Mesenteric fat pad (tissue), 1 donor: ENCODE measurements at places on chromosomes 1 and 21. TPM values are rescaled to one million over a fixed set of nuclear protein-coding genes. Genes with fewer than 3 reads are reported as not detected.

Gene ICOSLG
- total RNA-seq, result 6.0 TPM

Gene PWP2
- total RNA-seq, result 3.6 TPM

Gene OTUD7B
- total RNA-seq, result 36.6 TPM

Gene VSIG8
- not detected for total RNA-seq

Gene LYSMD1
- total RNA-seq, result 5.3 TPM

Gene ASPM
- total RNA-seq, result 0.10 TPM

Gene OR2T29
- total RNA-seq, result not detected

Gene CLDN14
- total RNA-seq, result not detected

Gene HRNR
- not detected for total RNA-seq

Gene KLHDC8A
- not detected for total RNA-seq

DNA sequence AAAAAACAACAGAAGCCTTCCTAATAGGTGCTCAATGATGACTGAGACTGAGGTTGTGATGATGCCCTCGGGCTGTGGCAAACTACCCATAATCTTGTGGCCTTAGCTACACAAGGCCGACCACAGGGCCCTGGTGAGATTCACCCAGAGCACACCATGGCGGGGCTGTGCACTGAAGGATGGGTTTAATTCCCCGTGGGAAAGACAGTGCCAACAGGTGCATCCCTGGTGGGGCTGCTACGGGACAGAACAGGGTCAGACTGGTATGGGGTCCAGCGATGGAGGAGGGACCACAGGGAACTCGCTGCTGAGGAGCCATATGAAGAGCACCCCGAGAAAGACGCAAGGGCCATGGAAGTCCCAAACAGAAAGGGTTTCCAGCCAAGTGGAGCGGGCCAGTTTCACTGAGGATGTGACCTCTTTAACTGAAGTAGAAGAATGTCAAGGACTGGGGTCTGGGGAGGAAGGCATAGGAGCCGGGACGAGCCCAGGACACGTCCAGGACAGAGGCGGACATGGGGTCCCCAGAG, 21.3 kb downstream of the PRDM15 start:
- no peak for DNase-seq

DNA sequence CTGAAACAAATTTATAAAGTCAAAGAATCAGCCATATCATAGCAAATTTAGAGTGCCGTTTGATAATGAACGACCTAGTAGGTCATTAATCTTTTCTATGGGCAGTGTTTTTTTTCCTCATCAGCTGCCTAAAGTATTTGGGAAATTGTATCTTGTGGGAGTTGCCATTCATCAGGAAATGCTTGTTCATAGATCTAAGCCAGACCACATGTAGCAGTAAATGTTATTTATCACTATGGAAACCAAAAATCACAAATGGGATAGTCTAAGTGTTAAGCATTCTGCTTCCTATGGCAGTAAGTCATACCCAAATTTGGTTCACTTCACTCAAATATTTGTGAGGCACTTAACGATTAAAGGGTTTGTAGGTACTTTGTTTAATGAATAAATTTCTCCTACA, 52.9 kb downstream of the LRRC8D start:
- no peak for DNase-seq

GRCh38 chr1:236159704-236160539, 17.6 kb downstream of the GPR137B start:
- no peak for DNase-seq

- no peak for DNase-seq
Observed at GRCh38 chr1:17188889-17189631, 15.9 kb upstream of the PADI1 start.

GRCh38 chr1:75053207-75053606, 81.0 kb upstream of the LHX8 start:
- DNase-seq, result no peak

GRCh38 chr1:8382608-8383505, 64.9 kb downstream of the SLC45A1 start:
- no peak for DNase-seq

DNA sequence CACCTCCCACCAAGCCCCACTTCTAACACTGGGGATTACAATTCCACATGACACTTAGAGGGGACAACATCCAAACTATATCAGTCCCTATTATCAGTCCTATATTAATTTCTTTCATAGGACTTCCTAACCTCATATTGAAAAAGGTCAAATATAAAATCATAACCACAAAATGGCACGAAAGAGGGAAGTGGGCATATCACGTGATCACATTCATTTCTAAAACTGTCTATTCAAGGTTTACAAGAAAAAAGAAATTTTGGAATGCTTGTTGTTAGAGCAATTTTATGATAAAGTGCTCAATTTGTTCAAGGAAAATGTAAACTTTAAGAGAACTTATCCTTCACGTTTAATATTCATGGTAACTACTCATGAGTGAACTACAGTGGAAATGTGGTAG, 13.2 kb upstream of the CDC7 start:
- DNase-seq, result no peak

- no peak for DNase-seq
Observed at GRCh38 chr1:101004670-101005069, 20.9 kb downstream of the DPH5 start.

GRCh38 chr1:28812669-28813468, 899 bp downstream of the OPRD1 start:
- no peak for DNase-seq

GRCh38 chr1:109669246-109669948, 1.5 kb downstream of the GSTM2 start:
- no peak for DNase-seq

GRCh38 chr1:61515096-61515495, 209.8 kb downstream of the TM2D1 start:
- no peak for DNase-seq

DNA sequence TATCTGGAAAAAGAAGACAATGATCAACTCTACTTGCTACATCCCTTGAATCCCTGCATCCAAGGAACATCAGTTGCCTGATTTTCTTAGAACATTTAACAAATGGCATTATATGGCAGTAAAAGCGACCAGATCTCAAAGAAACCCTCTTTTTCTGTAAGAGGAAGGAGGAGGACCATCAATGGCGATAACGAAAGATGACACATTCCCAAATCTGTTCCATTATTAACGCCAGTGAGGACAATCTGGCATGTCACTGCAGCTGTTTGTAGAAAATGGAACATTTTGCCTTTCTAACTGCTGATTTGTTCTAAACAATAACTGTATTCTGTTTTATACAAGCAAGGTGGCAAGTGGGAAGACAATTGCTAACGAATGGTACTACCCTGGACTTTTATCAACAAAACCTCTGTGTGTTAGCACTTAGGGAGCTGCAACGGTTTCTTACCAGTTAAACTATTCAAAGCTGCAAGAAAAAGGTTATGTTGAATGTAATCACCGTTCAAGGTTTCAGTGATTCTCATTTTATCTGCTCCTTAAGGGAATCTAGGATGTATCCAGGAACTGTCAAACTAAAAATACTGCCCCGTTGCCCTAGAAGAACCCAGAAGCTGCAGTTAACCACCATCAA, 251.9 kb downstream of the SDCCAG8 start:
- no peak for DNase-seq
